ENCODE measurements at places on chromosomes 3 and 15. TPM values are rescaled to one million over a fixed set of nuclear protein-coding genes. Genes with fewer than 3 reads are reported as not detected.

Gene OR5K2
- not detected for total RNA-seq

Gene C3orf85
- not detected for total RNA-seq

Gene ZNF774
- 10.4 TPM for total RNA-seq

Gene SYNPR
- total RNA-seq = not detected

All from heart right ventricle (tissue), 16 donors.